Suppressor macrophage treated with lipopolysaccharide for 4 hours (primary cell): ENCODE measurements at places on chromosomes 11 and 22.
A peak's percentile ranks its signal among the peaks of the same experiment; 100 is the strongest.

- peak; percentile 32 for DNase-seq
Observed at GRCh38 chr11:111944651-111945051, 7.5 kb downstream of the DIXDC1 start.

DNA sequence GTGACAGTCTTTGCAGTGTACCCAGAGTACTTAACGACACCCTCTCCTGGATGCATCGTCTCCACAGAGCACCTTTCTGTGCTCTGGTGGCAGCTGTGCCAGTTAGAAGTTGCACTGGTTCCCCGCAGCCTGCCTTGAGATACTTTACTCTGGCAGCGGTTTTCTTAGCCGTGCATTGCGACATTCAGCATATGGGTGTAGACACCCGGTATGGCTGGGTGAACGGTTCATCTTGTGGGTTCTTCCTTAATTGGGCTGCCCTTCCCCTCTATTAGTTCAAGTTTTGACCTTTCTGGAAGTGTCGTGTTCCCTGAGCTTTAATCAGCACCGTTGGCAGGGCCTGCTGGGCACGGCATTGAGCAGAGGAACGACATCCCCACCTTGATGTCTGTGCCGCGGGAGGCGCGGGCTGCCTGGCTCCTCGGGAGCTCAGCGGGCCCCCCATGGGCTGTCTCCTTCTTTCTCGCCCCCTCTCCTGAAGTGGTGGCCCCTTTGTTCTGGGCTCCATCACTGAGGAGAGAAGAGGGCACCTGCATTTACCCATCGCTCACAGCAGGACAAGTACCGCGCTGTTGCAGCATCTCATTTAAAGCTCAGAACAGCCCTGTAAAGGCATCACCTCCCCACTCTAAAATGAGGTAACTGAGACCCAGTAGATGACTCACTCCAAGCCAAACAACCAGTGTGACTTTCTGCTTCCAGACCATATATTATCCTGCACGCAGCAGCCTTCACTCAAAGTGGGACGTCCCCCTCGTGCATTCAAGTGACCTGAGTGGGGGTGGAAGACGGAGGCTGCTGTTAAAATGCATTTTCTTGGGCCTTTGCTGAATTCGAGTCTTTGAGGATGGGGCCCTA is 13.3 kb downstream of the FAM83F start:
- DNase-seq: peak; percentile 60

GRCh38 chr11:58965246-58965985 is 26.1 kb downstream of the GLYATL1 start:
- no peak for DNase-seq

DNA sequence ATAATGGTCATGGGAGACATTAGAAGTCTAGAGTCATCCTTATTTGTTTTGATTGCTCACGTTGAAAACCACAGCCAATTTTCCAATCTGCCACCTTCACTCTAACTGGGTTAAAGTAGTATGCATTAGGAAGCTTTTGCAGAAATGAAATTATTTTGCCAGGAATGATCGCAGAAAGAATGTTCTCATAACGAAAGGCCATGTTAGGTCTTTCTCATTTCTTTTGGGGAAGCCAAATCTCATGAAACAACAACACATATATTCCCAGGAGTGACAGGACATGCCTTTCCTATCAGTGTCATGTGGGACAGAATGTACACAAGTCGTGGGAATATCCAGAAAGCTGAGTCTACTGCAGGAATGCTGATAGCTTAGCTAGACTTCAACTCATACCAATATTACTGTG is 386.3 kb downstream of the AASDHPPT start:
- DNase-seq: no peak

- no peak for DNase-seq
Observed at GRCh38 chr11:72541257-72541974, 107.1 kb upstream of the CLPB start.

DNA sequence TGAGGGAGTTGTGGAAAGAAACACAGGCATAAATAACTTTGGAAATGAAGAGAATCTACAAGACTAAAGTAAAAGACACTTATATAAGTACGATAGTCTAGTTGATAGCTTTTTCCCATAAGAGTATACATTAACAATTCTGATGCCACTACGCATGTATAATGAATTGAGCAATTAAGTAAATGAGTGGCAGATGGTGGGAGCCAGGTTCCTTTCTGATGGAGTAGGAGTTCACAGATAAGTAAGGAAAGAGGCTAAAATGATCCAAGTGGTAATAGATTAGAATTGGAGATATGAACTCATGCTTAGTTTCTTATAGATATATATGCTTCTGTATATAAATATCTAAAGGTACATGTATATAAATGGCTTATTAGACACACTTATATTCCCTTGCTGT is 368.3 kb downstream of the FAM181B start:
- no peak for DNase-seq

DNA sequence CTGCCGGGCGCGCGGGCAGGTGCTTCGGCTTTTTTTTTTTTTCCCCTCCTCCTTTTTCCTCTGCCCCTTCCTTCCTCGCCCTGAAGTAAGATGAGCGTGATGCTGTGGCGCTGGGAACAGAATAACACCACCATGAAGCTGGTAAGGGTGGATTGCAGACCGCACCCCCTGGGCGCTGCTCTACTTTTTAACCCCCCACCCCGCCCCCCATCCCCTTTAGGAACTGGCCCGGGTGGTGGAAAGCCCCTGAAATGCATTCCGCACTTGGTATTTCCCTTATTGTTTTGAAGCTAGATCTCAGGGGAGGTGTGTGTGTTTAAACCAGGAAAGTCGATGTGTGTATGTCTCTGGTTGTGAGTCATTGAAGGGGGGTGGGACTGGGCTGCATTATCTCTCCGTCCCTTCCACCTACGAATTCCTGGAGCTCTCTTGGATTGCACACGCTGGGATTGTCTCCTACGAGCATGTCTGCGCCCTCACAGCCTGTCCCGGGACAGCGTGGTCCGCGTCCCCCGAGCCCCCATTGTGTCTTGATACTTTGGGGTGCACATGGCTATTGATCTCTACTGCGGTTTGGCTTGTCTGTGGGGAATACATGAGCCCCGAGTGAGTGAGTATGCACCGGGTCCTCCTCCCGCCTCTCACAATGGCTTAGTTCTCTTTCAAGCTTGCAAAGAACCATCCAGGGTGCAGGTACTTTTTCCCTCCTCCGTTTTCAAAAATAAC is 64.9 kb downstream of the NAV2 start:
- DNase-seq: no peak
